ENCODE measurements at places on chromosomes 12 and 14.

- DNase-seq: no peak
These were observed 54.2 kb downstream of the CKAP4 start for GRCh38 chr12:106193394-106194215.

DNA sequence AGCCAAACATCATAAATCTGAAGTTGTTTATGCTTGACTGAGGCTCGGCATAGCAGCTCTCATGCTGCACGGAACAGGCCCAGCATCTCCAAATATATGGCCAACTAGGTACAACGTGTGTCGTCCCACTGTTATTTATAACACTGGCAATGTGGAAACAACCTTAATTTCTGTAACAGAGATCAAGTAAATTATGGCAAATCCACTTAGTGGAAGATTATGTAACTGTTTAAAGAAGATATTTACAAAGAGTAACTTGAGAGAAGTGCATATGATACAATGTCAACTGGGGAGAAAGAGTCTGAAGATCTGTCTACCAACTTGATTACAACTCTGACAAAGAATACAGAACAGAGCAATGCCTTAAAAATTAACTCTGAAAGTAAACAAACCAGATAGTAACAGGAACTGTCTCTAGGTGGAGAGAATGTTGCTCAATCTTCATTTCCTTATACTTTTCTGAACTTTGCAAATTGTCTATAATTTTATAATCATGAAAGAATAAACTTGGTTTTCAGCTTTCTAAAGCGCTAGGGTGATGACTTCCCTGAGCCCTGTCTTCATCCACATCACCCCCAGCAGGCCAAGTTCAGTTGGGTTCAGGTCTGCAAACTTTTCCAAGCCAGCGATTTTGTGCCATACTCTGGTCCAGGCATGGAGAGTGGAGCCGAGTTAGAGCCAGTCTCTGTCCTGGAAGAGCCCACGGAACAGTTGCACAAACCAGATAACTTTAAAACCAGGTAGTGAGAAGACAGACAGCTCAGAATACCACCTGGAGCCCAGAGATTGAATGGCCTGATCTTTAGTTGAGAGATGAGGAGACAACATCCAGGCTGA is 44.3 kb upstream of the BDKRB2 start:
- DNase-seq: no peak

DNA sequence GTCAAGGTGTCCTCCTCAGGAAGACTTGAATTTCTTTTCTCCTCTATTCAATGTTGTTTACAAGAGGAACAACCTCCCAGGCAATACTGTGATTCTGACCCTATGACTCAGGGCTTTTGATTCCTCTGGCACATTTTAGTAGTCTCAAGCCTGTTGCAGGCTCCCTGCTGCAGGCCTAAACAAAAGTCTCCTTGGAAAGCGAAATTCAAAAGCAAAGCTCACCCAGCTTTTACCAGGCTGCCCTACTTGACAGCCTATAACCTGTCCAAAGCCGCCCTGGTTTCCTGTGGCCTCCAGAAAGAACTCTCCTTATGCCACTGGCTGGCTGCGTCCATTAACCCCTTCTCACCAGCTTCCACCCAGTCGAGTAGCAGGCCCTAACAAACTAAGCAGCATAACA is 11.6 kb downstream of the FGD6 start:
- DNase-seq: no peak

GRCh38 chr14:23076785-23077408 is 18.0 kb downstream of the ACIN1 start:
- DNase-seq: no peak

GRCh38 chr14:65204056-65204455 is 101.7 kb upstream of the MAX start:
- DNase-seq: no peak

All from esophagus squamous epithelium (tissue), 5 donors.